ENCODE measurements at places on chromosomes 16 and 17.
A peak's percentile ranks its signal among the peaks of the same experiment; 100 is the strongest.

GRCh38 chr17:81867170-81867990, 3.8 kb downstream of the ARHGDIA start:
- no peak for DNase-seq

DNA sequence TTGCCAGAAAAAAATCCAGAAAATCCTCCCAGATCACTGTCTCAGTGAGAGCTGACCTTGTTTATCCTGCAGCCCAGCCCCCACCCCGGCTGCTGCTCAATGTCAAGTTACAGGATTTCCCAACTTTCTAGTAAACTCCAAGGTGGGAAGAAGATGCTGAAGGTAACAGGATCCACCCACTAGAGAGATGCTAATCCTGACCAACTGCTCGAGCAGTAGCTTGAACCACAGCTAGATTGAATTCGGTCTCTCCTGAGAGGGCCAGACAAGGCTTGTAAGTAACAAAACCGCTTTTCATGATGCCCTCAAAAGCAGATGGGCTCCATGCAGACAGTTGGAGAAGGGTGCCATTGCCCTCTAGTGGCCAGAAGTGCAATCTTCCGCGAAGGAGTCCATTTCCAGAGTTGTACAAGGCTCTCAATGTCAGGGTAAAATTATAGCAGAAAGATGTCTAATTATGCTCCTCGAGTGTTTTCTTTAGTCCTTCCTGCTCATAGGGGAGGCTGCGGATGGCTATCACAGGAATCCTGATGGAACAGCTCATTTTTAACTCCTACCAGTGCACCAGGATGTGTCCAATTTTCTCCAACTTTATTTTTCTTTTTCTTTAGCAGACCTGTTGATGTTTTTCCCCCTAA, 3.9 kb downstream of the CDH11 start:
- DNase-seq: peak; percentile 31

GRCh38 chr16:65285128-65286048, 163.5 kb upstream of the CDH11 start:
- no peak for DNase-seq

- DNase-seq: no peak
These were observed 414.3 kb downstream of the RBFOX1 start for GRCh38 chr16:7746941-7747340.

DNA sequence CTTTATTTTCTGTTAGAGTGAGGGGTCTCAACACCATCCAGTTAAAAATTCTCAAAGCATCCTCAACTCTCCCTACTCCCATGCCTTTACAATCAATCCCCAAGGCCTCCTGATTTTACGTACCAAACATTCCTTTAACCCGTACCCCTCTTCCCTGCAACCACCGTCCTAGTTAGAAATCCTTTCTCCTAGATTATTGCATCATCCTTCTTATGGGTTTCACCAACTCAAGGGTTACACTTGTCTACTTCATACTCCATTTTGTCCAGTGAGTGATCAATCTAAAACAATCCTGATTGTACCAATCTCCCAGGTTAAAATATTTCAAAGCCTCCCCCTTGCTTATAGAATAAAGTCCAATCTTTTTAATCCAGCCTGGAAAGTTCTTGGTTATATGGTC, 24.7 kb downstream of the SOX9 start:
- no peak for DNase-seq

DNA sequence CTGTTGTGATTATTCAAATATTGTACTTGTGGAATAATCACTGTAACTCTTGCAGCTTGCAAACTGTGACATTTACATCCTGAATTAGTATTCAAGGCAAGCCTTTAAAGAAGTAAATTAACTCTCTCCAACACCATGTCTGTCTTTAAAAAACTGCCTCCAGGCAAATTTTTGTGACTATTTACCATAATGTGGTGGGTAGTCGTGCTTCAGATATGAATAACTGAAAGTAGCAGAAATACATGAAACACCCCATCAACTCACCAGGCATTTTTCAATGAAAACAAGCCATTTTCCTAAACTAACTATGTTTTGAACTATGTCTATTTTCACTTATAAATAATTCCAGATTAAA, 217.4 kb upstream of the PSMD7 start:
- DNase-seq: no peak

DNA sequence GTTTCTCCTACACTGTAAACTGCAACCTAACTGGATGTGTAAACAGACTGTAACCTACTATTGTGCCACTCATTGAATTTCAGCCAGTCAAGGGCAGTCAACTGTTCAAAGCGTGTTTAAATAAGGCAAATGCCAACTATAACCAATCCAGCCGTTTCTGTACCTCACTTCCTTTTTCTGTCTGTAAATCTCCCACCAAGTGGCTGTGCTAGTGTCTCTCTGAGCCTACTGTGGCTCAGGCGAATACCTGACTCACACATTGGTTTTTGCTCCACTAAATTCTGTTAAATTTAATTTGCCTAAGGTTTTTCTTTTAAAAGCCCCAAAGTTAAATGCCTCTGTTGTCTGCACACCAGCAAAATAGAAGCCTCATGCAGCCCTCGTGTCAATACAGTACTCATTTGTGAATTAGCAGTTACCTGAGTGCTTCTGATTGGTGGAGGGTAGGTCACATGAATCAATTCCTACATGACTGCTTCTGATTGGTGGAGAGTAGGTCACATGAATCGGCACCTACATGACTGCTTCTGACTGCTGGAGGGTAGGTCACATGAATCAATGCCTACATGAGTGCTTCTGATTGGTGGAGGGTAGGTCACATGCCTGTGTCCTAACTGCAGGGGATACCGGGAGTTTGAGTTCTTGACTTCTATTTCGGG, 31.1 kb upstream of the CCR7 start:
- peak; percentile 44 for DNase-seq

- no peak for DNase-seq
These were observed 486 bp upstream of the PLLP start for GRCh38 chr16:57284952-57285363.

DNA sequence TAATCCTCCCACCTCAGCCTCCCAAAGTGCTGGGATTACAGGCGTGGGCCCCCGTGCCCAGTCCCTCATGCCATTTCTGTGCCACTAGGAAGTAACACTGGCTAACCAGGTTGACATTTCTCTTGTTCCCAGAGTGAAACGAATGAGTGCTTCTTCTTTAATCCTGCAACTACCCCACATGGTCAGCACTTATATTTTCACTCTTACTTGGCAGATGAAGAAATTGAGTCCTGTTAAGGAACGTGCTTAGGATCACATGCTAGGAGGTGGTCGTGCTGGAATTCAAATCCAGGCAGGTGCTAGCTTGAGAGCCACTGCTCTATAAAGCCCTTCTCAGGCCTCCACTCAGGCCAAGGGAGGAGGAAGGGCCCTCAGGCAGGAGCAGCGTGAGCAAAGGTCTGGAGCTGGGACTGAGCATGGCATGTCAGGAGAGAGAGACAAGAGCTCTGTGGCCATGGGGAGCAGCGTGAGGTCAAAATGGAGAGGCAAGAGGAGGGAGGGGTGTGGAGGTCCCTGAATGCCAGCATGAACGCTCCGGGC, 18.5 kb upstream of the RMI2 start:
- no peak for DNase-seq

DNA sequence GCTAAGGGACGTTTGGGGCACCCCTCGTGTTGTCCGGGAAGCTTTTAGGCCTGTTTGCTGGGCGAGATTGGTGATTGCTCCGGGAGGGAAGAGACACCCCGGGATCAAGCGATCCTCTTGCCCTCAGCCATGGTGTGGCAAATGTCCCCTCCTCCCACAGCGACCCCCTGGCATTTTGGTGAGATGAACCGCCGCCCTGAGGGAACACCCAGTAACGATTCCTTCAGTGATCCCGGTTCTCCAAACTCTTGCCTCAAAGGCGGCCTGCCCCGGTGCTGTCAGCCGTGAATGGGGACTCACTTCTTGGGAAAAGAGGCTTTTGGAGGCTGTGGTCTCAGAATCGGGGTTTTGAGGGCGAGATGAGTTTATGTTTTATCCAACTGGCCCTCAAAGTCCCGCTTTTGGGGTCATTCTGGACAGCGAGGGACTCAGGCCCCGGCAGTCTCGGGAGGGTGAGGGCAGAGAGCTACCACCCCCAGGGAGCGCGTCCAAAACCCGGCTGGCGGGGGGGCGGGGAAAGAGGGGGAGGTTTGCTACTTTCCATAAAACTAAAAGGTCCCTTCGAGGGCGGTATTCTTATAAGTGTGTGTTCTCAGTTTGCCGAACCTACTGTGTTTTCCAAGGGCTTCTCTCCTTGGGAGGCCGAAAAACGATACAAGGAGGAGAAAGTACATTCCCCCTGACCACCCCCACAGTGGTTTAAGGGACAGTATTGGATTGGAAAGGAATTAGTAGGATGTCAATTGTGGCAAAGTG, 232.7 kb downstream of the MRTFB start:
- no peak for DNase-seq

GRCh38 chr16:733382-734207, 6.7 kb downstream of the HAGHL start:
- no peak for DNase-seq

DNA sequence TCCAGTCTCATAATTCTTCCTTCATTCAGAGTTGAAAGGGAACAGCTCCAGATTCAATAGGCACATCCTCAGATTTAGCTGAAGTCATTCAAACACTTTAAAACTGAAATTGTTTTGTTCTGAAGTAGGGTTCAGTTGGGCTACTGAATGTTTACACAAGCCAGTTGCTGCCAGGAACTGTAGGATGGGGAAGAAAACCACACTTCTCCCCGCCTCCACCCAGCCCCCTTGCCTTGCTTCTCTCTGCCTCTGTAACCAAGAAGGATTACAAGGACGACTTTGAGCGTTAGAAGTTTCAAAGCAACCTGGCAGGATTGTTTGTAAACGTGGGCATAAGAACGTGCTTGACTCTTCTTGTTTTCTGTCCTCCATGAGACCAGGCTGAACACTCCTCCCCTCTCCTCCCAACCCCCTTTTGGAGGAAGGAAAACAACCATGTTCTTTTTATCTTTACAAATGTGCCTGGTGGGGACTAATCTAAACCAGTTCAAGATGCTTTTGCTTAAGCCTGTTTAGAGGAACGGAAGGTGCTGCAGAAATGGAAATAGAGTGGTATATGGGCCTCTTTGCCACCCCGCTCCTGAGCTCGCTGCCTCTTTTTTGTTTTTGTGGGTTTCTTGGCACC, 287.9 kb downstream of the FTO start:
- DNase-seq: no peak

GRCh38 chr17:18315562-18315922, 449 bp downstream of the SMCR8 start:
- DNase-seq: peak; percentile 61

DNA sequence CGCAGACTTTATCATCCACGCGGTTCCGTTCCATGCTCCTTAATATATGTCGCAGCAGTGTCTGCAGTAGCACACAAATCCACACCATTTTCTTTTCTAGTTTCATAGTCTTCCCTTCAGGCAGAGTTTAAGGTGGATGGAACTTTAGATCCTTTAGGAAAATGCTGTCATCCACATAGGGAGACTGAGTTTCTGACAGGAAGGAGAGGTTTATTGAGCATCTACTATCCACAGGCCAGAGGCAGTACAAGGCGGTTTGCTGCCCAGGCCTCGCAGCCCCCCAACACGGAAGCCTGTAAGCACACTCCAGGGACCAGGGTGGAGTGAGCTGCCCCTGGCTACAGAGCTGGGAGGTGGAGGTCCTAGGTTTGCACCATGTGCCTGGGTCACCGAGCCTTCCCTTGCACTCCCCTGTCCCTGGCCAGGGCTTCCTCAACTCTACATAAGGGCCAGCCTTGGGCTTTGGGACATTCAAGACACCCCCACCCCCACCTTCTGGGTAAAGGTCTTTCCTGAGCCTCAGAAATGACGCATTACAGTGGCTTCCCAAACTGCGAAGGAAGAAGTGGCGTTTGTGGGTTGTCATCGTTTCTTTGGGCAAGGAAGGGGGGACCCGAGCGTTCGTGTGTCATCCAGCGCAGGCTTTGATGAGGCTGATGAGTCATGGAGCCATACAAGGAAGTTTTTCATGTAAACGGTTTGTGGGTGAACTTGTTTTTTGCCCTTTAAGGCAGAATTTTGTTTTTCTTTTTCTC, 146.5 kb upstream of the PLCG2 start:
- peak; percentile 78 for DNase-seq

Measured in CD4-positive, alpha-beta T cell treated with Interleukin-10 for 1 hour (primary cell).